ENCODE measurements at places on chromosomes 11 and 22. TPM values are rescaled to one million over a fixed set of nuclear protein-coding genes. Genes with fewer than 3 reads are reported as not detected.

The CHKB gene
- 93.9 TPM for total RNA-seq

GRCh38 chr22:22683668-22684361 lies 39.4 kb downstream of the GGTLC2 start:
- H3K36me3 ChIP-seq, result no peaks in the 10 kb centered on the region
- DNase-seq, result no peak
- H3K27me3 ChIP-seq, result peaks cover 63% of the 10 kb centered on the region
- H3K27ac ChIP-seq, result no peak overlapping the region

DNA sequence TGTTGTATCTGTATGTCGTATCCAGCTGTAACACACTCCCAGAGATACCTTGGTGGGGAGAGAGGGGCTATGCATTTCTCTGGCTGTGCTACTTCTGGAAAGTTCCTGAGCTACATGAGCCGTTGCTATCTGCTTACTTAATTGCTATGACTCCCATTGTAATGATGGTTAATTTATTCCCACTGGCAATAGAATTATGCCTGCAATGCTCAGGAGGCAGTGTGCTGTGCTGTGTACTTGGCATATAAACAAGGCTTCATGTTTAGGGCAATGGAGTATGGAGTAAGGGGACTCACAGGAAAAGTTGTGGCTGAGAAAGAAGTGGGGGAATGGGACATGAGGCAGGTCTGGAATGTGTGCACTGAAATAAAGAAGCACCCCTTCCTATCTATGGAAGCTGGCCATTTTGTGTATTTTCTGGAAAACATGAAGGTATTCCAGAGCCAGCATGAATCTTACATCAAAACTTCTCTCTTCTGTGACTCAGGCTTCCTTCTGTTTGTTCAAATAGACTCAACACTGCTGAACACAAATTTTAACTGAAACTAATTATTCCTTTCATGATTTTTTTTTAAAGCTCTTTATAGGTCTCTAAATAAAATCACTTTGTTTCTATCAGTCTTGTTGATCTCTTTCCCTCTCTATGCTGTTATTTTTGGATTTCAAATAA lies 40.6 kb downstream of the CD44 start:
- H3K4me1 ChIP-seq, result peaks cover 31% of the 10 kb centered on the region
- H3K36me3 ChIP-seq, result no peaks in the 10 kb centered on the region
- DNase-seq, result no peak
- no peak overlapping the region for H3K27ac ChIP-seq

DNA sequence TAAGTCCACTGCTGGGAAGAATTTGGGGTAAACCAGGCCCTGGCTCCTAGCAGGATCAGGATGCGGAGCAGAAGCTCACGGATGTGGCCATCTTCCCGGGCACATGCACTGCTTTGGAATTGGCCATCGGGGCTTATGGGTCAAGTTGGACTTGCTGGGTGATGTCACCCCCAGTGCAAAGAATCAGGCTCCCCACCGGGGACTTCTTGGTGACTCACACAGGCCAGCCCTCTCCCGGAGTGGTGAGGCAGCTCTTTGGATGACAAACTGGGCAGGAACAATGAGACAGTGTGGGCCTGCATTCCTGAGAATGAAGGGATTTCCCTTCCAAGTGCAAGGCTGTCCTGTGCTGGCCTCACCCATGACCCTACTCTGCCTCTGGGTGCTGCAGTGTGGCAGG lies 128.8 kb upstream of the ANO1 start:
- H3K4me3 ChIP-seq, result no peak overlapping the region
- H3K27me3 ChIP-seq, result no peaks in the 10 kb centered on the region
- H3K27ac ChIP-seq, result no peak overlapping the region

DNA sequence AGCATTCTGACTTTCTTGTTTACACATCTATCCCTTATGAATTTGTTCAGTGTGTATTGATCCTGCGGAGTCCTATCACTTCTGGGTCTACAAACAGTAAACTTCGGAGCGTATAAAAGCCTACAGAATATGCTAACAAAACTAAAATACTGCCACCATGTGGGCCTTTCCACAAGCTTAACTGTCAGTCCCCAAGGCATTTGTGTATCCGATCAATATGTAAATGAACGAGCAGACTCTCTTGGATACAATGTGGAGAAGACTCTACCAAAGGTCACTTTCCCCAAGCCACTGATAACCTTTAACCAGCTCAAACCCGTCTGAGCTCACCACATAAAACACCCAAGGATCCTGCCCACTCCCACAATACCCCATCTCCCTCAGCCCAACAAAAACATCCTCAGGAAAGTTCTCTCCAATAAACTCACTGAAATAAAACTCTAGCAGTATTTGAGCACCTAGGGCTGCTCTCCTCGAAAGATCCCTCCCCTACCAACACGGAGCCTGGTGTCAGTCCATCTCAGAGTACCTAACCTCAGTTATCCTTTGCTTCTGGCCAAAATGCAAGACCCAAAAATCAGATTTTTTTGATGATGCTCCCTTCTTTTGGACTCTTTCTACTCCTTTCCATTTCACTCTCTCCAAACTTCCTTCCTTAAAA lies 17.8 kb downstream of the ADA2 start:
- H3K27ac ChIP-seq, result no peak overlapping the region
- peaks cover 23% of the 10 kb centered on the region for H3K4me1 ChIP-seq
- H3K4me3 ChIP-seq, result no peak overlapping the region
- H3K36me3 ChIP-seq, result no peaks in the 10 kb centered on the region
